ENCODE measurements at places on chromosomes 2 and 18.

GRCh38 chr2:98505311-98505808, 60.7 kb downstream of the INPP4A start:
- no peak for DNase-seq

GRCh38 chr2:209358992-209359391, 64.9 kb upstream of the MAP2 start:
- no peak for DNase-seq

DNA sequence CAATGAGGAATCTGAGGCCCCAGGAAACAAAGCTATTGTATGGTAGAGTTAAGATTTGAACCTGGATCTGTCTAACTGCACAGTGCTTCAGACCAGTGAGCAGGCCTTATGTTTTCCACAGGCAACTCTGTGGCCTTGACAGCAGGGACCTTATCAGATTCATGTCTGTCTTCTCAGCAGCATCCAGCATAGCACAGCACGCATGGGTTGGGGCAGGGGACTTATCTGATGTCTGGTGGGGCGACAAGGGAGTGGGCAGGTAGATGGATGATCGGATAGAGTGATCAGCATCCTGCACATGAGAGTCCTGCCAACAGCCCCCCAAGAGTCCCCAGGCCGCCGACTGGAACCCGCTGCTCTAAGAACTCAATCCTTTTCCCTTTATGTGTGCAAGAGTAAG, 28.7 kb upstream of the KCNF1 start:
- peak; percentile 40 for DNase-seq

GRCh38 chr2:3754795-3755194, 51.4 kb downstream of the DCDC2C start:
- DNase-seq: no peak

- DNase-seq: no peak
Observed at GRCh38 chr2:45769854-45770576, 118.5 kb downstream of the PRKCE start.

DNA sequence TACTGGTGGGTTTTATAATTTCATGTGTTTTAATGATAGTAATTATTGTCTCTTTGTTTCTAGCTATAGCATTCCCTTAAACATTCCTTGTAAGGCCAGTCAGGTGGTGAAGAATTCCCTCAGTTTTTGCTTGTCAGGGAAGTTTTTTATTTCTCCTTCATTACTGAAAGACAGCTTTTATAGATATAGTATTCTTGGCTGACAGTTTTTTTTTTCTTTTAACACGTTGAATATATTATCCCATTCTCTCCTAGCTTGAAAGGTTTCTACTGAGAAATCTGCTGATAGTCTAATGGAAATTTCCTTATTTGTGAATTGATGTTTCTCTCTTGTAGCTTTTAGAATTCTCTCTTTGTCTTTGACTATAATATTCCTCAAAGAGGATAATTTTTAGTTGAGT, 46.8 kb downstream of the ASB1 start:
- DNase-seq: no peak

- DNase-seq: no peak
Observed at GRCh38 chr2:191230174-191230573, 15.0 kb upstream of the MYO1B start.

DNA sequence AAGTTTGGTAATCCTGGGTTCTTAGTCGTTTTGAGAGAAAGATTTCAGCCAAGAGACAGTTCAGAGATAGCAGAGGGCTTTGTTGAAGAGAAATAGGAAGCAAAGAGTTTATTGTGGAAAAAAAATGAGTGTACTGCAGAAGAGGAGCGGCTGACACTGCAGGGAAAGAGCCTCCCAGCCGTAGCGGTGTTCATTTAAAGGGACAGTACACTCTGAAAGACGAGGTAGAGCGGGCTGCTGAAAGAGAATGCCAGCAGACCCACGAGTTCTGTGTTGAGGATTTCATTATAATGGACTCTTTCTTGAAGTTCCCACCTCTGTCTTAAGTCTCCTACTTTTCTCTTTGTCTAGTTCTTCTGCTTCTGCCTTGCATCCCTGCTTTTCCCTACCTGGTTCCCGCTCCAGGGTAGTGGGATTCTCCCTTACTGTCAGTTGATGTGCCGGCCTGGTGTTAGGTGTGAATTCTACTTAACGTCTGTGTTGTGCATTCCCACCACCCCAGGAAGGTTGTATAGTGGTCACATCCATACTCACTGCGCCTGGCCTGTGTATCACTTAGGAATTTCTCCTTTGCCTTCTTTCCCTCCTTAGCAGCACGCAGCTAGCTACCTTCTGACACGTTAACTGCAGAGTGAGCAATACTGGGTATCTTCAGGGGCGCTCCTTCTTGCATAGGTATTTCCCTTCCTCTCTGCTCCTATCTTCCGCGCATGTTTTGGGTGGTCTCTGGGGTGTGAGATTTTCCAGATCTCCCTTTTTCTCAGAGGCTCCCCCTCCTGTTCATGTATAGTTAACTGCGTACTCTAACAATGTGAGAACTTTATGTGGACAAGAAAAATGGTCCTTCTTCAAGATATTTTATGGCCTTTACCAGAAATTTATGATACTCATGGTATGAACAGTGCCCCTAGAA, 164.5 kb downstream of the PTH2R start:
- no peak for DNase-seq

GRCh38 chr2:230537531-230537976, 121.6 kb downstream of the SP100 start:
- no peak for DNase-seq

DNA sequence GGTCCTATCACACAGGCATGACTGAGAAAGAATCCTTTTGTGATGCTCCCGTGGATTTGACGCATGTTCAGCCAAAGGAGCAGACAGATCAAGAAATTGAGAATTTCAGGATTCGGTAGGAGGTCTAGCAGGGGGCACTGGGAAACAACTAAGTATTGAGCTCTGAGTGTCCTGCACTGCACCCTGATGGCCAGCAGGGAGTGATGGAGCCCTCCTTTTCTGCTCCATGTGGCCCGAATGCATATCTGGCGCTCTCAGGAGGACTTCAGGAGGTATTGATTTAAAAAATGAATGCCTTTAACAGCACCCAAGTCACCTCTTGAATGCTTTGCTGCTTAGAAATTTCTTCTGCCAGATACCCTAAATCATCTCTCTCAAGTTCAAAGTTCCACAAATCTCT, 58.0 kb downstream of the ZNF519 start:
- DNase-seq: no peak

GRCh38 chr2:161391737-161392506, 24.2 kb upstream of the TBR1 start:
- no peak for DNase-seq

DNA sequence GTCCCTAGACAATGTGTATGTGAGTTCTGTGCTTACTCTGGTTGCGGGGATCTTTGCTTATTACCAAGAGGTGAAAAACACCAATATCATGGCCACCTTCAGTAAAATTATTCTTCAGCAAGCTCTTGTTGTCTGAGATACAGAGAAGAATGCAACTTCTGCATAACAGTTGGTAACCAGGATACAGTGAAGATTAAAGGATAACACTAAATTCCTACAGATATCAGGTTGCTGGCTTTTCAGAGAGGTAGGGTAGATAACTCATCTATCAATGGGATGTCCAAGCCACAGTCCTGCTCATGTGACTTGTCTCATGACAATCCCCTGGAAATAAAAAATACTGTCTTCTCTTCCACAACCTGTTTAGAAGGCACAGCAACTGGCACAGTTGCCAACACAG, 308.5 kb downstream of the TNS1 start:
- no peak for DNase-seq

DNA sequence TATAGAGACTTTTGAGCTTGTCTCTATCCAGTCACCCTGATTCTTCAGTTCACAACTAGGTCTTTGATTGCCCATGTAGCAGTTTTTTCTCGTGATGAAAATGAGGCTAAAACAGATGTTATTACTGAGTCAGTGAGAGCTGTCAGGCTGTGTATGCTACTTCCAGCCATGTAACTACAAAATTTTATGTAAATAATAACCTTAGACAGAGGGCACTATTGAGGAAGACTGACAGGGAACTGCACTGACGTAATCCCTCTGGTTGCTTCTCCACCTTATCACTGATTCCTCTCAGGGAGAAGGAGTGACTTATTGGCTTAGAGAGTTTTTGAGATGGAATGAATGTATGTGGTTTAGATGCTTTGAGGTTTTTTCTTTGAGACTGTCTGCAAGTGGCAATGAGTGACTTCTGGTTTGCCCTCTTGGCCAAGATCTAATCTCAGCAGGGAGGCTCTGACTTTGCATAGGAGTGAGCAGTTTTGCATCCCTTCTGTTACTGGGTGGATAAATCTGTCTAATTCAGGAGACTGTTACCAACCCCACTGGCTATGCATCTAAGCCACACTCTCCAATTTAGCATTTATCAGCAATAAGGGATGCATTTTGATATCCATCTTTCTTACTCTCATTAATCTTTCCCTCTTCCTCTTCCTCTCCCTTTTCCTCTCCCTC, 555.2 kb upstream of the FANCL start:
- no peak for DNase-seq

DNA sequence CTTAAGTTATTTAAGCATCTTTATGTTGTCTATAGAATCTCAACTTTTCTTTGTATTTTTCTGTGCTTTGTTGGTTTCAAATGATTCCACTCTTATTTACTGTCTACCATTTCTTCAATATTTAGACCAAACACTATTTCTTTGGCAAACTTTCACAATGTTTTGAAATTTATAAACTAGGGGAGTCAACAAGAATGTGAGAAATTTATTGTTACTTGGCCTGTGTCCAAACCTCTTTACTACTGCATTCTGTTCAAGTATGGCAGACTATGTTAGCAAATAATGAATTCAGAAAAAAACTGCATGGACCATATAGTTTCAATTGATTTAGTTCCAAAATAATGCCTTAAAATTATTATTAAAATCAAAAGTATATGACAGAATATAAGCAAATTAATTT, 470.2 kb downstream of the FBXO15 start:
- DNase-seq: no peak

DNA sequence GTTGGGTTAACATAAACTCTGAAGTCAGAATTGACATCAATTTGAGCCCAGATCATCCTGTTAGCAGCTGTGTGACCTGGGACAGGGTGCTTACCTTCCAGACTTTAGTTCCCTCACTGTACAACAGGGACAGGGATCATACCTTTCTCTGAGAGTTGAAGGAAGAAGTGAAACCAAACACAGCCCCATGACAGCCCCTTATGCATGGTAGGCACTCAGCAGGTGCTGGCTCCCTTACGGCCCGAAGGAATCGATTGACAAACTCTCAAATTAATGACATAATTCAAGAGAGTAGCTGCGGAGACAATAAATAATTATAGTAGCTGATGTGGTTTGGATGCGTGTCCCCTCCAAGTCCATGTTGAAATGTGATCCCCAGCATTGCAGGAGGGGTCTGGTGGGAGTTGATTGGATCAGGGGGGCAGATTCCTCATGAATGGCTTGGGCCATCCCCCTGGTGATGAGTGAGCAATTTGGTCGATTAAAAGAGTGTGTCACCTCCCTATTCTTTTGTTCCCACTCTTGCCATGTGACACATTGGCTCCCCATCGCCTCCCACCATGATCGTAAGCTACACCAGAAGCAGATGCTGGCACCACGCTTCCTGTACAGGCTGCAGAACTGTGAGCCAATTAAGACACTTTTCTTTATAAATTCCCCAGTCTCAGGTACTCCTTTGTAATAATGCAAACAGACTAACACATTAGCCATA, 72.4 kb downstream of the ODC1 start:
- DNase-seq: no peak

DNA sequence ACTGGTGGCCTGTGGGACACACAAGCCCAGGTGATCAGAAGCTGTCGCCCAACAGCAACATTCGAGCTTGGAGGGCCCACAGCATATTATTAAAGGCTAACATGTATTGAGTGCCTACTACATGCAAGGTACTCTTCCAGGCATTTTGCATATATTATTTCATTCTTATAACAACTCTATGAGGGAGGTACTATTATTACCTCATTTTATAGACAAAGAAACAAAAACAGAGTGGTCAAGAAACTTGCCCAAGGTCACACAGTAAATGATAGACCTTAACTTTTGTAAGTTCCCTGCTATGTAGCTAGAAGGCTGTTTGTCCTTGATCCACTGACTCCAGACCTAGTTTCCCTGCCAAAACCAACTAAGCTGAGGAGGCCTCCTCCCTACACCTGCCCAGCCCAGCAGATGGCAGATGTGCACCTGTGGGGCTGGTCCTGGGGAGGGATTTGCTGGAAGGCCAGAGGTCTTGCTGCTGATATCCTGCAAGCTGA, 35.7 kb downstream of the KANSL3 start:
- DNase-seq: no peak

DNA sequence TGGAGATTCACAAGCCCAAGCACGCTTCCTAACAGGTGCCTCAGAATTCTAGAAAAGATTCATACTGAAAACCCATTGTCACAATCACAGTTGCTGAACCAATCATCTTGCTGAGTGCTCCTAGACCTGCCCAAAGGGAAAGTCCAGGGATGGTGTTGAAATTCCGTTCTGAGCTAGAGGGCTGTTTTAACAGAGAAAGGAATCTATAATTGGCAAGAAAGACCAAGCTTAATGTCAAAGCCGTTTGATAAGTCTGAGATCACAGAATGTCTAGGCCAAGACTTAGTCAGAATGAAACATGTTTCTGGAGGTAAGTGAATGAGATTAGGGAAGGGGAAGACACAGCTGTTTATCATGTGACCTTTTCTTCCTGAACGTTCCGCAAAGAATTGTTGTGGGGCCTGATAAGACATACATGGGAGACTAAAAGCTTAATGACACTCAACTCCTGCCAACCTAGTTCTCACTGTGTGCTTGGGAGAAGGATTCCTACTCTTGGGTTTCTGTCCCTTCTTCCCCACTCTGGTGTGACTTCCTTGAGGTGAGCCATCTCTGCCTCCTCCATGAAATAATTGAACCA, 27.5 kb downstream of the PMAIP1 start:
- DNase-seq: no peak

DNA sequence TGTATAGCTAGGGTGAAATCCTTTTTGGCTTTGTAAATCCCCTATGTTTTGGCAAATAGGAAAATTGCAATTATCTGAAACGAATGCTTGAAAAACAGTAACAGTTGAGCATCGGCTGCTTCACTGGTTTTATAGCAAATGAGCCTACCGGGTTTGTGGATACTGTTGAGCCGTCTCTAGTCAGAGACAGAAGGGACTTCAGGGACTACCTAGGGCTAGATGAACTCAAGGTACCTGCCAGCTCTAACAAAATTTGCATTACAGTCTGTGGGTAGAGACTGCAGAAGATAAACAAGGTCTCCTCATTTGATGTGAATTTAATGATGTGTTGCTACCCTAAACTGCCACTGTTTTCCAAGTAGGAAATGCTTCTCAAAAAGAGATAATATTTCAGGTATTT, 101.1 kb downstream of the EML6 start:
- DNase-seq: no peak

- no peak for DNase-seq
Observed at GRCh38 chr18:56326336-56327072, 311.9 kb downstream of the TXNL1 start.

All from suprapubic skin (tissue), 4 donors.